ENCODE measurements at places on chromosomes 16 and 17.

DNA sequence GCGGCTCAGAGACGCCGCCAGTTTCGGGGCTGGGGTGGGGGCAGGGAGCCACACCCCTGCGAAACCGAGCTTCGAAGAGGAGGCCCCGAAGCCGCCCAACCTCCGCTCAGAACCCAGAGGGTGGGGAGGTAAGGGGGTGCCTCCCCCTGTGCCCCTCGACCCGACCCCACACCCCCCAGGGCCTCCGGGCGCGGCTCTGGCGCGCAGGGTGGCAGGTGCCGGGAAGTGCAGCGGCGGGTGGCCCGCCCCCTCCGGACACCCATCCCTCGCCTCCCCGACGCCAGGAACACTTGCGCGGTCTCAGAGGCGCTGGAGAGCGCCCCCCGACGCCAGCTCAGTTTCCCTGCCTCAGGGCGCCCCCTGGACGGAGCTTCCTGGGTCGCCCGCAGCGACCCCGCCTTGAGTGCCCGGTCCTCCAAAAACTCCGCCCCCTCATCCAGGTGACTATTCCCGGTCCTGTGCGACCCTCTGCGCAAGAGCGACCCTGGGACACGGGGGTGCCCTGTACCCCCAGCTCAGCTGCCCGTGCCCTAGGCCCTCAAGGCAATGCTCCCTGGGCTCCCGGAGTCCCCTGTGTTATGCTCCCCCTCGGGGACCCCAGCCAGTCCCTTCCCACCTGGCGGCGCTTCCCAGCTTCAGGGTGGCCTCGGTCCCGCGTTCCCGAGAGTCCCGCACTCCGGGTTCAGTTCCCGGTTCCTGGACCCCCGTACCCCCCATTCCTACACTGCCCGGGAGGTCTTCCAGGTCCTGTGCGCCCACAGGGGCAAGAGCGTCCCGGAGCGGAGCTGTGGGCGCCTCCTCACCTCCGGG lies 562 bp downstream of the PPL start:
- DNase-seq, result peak; percentile 30

DNA sequence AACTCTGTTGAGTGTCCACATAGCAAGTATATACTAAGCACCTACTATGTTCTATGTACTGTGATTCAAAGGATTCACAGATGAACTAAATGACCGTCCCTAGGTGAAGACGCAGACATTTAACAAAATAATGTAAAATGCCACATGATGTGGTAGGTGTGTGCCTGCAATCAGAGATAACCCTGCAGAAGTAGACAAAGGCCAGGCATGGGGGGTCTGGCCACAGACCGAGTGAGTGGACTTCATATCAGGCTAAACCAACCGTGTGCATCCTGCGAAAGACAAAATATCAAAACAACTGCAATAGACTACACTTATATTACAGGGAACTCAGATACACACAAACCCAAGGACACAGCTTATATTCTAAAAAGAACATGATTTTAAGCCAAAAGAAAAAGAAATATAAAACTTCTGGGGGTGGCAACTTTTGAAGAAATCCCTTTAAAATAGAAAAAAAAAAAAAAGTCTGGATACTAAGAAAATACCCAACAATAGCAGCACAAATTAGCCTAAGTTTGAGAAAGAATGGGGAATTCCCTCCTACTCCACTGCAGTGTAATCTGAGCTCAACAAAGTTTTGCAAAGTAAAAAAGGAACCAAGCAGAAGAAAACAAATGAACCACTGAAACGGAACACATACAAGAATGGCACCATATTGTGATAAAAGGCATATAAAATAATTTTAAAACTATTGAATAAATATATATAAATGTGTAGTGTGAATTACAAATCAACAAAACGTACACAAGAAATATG lies 12.3 kb downstream of the HSDL1 start:
- DNase-seq, result no peak

- DNase-seq, result no peak
Observed at GRCh38 chr17:43613917-43614316, 47.8 kb downstream of the MEOX1 start.

- DNase-seq, result no peak
Observed at GRCh38 chr17:16516594-16517051, 24.6 kb upstream of the LRRC75A start.

- no peak for DNase-seq
Observed at GRCh38 chr17:82661717-82662683, 13.8 kb upstream of the WDR45B start.

Data from NCI-H1105 treated with DMSO at 0.1 percent for 48 hours (cell line).